ENCODE measurements at places on chromosomes 11 and 22. TPM values are rescaled to one million over a fixed set of nuclear protein-coding genes. Genes with fewer than 3 reads are reported as not detected.

DNA sequence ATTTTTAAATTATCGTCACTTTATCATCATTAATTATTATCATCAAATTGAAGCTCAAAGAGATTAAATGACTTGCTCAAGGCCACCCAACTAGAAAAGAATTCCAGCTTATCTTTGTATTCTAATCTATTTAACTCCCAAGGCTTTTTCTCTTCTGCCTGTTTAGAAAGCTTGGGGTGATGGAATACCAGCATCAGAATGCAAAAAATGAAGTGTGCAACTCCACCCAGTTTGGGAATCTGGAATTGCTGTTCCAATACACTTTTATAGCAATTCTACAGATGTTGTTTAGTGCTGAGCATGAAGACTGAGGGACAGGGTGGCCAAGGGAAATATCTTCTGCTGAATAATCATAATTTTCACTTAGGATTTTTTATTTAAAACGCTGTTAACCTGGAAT, 97.2 kb upstream of the FIBIN start:
- H3K27me3 ChIP-seq = no peaks in the 10 kb centered on the region
- H3K4me1 ChIP-seq = no peaks in the 10 kb centered on the region
- no peak overlapping the region for H3K4me3 ChIP-seq
- no peak for DNase-seq
- no peak overlapping the region for H3K27ac ChIP-seq

DNA sequence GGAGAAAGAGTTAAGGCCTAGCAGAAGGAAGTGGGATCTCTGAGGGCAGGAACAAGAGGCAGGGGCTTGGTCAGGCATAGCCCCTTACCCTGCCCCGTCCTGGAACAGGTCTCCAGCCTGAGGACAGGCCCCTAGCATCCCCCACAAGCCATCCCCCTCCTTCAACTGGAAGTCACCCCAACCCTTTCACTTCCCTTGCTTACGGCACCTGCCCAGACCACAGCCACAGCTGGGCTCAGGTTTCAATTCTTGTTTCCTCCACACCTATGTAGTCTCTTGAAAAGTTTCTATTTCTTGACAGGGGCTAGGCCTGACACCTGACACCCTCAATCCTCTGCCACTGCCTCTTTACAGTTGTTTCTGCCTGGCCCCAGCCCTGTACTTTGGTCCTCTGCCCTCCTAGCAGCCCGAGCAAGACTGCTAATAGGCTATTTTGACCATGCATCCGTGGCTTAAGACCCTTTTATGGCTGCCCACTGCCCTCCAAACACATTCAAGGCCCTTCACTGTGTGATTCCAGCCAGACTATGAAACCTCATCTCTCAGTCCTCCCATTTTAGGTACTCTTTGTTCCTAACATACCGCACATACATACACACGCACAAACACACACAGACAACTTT, 10.9 kb upstream of the FCHSD2 start:
- peaks cover 62% of the 10 kb centered on the region for H3K4me1 ChIP-seq
- peak; percentile 73 for DNase-seq
- H3K27ac ChIP-seq = peak overlapping the region; percentile 6
- H3K27me3 ChIP-seq = no peaks in the 10 kb centered on the region
- no peaks in the 10 kb centered on the region for H3K36me3 ChIP-seq
- H3K4me3 ChIP-seq = no peak overlapping the region

Gene FOLR1
- polyA plus RNA-seq = 2.5 TPM

Gene APOBEC3H
- 0.12 TPM for polyA plus RNA-seq

- no peaks in the 10 kb centered on the region for H3K36me3 ChIP-seq
- no peak overlapping the region for H3K4me3 ChIP-seq
- no peak for DNase-seq
- H3K4me1 ChIP-seq = no peaks in the 10 kb centered on the region
- H3K27ac ChIP-seq = no peak overlapping the region
Observed at GRCh38 chr11:32395127-32395526, 40.2 kb downstream of the WT1 start.
